ENCODE measurements at places on chromosomes 2 and 18. TPM values are rescaled to one million over a fixed set of nuclear protein-coding genes. Genes with fewer than 3 reads are reported as not detected.

SPOPL gene
- total RNA-seq: 14.1 TPM

NAT8 gene
- not detected for total RNA-seq

GRB14 gene
- 22.1 TPM for total RNA-seq

SLC14A1 gene
- total RNA-seq: 24.9 TPM

- DNase-seq: no peak
Observed at GRCh38 chr18:29531746-29532145, 1354.8 kb upstream of the CDH2 start.

- no peak for DNase-seq
Observed at GRCh38 chr2:13611939-13612338, 895.2 kb downstream of the TRIB2 start.

- no peak for DNase-seq
Observed at GRCh38 chr2:70367722-70368323, 66.0 kb upstream of the FAM136A start.

- no peak for DNase-seq
Observed at GRCh38 chr2:88069117-88069516, 1.5 kb downstream of the SMYD1 start.

- peak; percentile 71 for DNase-seq
Observed at GRCh38 chr2:124025171-124025580, at the start of gene CNTNAP5. Gene CNTNAP5 (plus strand): TSS chr2:124025287. CDS start chr2:124025651, 364 bp downstream.

DNA sequence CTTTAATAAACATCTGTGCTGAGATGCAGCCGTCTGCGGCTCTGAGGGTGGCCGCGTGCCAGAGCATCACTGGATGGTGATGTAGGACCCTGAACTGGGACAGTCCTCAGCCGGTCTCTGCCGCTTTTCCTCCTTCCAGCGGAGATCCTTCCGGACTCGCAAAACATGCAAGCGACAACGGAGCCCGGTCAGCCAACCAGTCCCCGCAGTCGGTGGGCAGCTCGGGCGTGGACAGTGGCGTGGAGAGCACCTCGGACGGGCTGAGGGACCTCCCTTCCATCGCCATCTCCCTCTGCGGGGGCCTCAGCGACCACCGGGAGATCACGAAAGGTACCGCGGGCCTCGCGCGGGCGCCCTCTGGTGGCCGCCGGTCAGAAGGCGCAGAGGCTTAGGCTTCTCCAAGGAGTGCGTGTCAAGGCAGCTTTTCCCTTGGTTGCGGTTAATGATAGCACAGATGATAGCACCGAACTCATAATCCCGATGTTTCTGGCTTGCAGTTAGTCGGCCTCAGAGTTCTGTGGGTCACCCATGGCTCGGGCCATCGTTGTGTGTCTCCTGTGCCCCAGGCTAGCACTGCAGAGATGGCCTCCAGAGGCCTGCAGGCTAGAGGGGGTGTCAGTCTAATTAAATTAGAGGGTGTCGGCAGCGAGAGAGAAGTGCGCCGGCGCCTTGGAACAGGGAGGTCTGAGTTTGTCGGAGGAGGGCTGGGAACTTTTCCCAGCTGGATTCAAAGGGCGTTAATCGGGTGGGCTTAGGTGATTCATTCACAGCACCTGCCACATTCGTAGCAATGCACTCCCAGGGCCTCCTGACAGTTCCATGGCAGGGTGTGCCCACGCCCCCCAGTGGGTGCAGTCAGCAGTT, 38.5 kb downstream of the LPIN1 start:
- no peak for DNase-seq

DNA sequence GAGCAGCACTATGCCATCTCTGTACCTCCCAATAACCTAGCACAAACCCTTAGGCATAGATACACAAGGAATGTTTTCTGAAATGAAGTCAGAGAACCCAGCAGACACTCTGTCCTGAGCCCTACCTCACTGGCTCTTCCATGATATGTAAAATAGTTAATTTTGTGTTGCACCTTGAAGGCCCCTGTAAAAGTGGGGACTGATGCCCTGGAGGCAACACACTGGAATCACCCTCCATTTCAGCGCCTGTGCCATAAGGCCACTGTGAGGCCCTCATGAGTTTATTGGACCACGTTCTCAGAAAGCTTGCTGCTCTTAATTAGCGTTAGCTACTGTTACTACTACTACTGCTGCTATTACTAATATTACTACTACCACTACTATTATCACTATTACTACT, 670.1 kb upstream of the SOX11 start:
- DNase-seq: no peak

GRCh38 chr18:22069916-22070315, 99.5 kb upstream of the GATA6 start:
- no peak for DNase-seq

DNA sequence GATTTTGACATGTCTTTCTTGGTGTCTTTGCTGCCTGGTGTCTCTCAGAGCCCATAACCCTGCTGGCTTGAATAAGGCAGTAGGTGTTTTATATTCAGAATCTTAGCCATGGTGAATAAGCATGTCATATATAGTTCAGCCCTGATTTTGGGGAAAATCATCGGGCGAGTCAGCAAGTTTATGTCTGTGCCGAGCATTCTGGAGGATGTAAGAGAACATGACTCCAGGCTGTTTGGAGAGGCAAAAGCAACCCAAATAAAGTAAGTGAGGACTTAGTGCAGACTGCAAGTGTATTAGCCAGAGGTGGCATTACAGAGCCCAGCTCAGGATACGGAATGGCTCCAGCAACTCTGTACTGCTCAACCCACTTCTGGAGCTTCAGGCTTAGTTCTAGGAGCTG, 50.3 kb downstream of the TCF7L1 start:
- DNase-seq: no peak

GRCh38 chr2:179377296-179377695, 112.7 kb upstream of the SESTD1 start:
- no peak for DNase-seq

- DNase-seq: no peak
Observed at GRCh38 chr2:30636311-30636710, 170.9 kb downstream of the CAPN13 start.

Data from Right ventricle myocardium inferior (tissue), 1 donor.